ENCODE measurements at places on chromosomes 12 and 14. TPM values are rescaled to one million over a fixed set of nuclear protein-coding genes. Genes with fewer than 3 reads are reported as not detected.

GRCh38 chr12:25926536-25926935 is 31.9 kb upstream of the RASSF8 start:
- H3K27ac ChIP-seq = no peak overlapping the region
- no peaks in the 10 kb centered on the region for H3K4me1 ChIP-seq
- H3K27me3 ChIP-seq = no peaks in the 10 kb centered on the region
- no peak for DNase-seq
- H3K4me3 ChIP-seq = no peak overlapping the region
- H3K36me3 ChIP-seq = no peaks in the 10 kb centered on the region

GRCh38 chr12:25524366-25524765 is 28.7 kb downstream of the LMNTD1 start:
- H3K4me1 ChIP-seq = no peaks in the 10 kb centered on the region
- no peaks in the 10 kb centered on the region for H3K36me3 ChIP-seq
- no peak overlapping the region for H3K27ac ChIP-seq
- H3K27me3 ChIP-seq = no peaks in the 10 kb centered on the region
- no peak overlapping the region for H3K4me3 ChIP-seq

- no peak overlapping the region for H3K27ac ChIP-seq
- H3K36me3 ChIP-seq = no peaks in the 10 kb centered on the region
- DNase-seq = no peak
- H3K4me3 ChIP-seq = no peak overlapping the region
- no peaks in the 10 kb centered on the region for H3K4me1 ChIP-seq
- peaks cover 36% of the 10 kb centered on the region for H3K27me3 ChIP-seq
Measured at GRCh38 chr14:95811813-95812212, 64.8 kb upstream of the TUNAR start.

- no peak overlapping the region for H3K27ac ChIP-seq
- H3K4me1 ChIP-seq = peaks cover 8% of the 10 kb centered on the region
- H3K4me3 ChIP-seq = no peak overlapping the region
- peaks cover 31% of the 10 kb centered on the region for H3K36me3 ChIP-seq
- no peaks in the 10 kb centered on the region for H3K27me3 ChIP-seq
- no peak for DNase-seq
Measured at GRCh38 chr12:1760566-1761382, 59.6 kb upstream of the LRTM2 start.

DNA sequence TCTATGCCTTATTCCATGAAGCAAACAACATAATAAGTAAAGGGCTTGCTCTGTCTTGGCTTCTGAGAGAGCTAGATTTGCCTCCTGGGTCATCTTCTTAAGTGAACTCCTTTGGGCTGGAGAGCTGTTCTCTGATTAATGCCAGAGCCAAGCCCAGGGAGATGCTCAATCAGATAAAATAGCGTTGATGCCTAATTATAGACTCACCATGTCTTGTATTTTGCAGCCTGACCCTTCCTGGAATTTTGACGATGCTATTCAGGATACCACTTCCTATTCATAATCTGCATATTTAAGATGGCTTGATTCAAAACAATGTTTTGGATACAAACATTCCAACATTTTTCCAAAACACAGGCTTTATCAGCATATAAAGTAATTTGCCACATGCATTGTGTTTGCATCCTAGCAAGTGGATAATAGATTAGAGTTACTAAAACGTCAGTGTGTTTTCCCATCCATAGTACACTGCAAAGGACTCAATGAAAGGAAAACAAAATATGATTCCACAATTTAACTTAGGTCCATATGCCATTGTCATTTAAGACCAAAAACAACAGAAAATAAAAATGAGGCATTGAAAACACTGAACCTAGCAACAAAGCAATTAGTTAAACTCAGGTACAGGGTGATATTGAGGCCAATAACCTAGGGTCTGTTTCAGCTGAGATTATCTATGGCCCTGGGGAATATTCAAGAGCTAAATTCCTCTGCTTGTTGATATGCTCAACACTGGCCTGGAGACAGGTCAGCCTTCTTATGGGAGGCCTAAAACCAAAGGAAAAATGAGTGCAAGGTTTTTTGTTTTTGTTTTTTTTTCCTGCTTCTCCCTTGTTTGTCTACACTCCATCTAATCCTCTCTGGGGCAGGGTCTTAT is 184.2 kb upstream of the FOXN3 start:
- no peak for DNase-seq
- H3K4me1 ChIP-seq = peaks cover 31% of the 10 kb centered on the region
- no peaks in the 10 kb centered on the region for H3K27me3 ChIP-seq

DNA sequence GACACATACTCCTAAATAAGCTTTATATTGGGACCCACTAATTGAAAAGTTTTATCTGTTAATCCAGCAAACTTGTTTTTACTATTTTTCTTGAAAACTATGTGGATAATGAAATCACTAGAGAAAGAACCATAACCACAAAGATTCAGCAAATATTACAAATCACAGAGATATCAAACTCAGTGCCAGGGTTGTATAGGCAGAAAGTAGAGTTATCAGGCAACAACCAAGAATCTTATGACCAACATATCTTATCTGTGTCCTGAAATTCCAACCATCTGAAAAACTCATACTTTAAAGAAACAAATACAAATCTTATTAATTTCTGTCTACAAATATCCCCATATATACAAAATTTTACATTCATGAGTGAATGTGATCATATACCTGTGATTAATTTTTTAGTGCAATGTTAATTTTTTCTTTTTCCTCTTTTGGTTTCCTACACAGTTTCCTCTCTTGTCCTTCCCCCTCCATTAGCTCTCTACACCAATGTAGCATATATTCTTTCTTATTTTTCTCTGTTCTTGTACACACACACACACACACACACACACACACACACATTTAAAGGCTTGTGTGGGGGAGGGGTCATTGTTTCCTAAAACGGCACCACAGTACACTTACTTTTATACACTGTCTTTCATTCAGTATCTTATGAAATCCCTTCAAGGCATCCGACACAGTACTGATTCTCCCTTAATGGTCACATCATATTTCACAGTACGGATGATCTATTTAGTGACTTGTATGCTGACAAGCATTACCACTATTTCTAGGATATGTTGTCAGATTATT is 18.6 kb downstream of the AMN1 start:
- H3K4me3 ChIP-seq = no peak overlapping the region
- peaks cover 38% of the 10 kb centered on the region for H3K36me3 ChIP-seq
- DNase-seq = no peak
- no peaks in the 10 kb centered on the region for H3K27me3 ChIP-seq

GRCh38 chr12:16796168-16796567 is 190.2 kb upstream of the LMO3 start:
- H3K27ac ChIP-seq = no peak overlapping the region
- no peak overlapping the region for H3K4me3 ChIP-seq
- no peak for DNase-seq
- no peaks in the 10 kb centered on the region for H3K4me1 ChIP-seq

- peaks cover 9% of the 10 kb centered on the region for H3K27me3 ChIP-seq
- DNase-seq = no peak
- H3K36me3 ChIP-seq = no peaks in the 10 kb centered on the region
Measured at GRCh38 chr14:96754162-96754844, 42.9 kb upstream of the VRK1 start.

GRCh38 chr14:102819176-102819628 is 42.0 kb downstream of the TRAF3 start:
- peak overlapping the region; percentile 71 for H3K4me3 ChIP-seq
- DNase-seq = peak; percentile 92
- no peaks in the 10 kb centered on the region for H3K27me3 ChIP-seq
- peak overlapping the region; percentile 99 for H3K27ac ChIP-seq

- H3K4me3 ChIP-seq = no peak overlapping the region
- no peaks in the 10 kb centered on the region for H3K27me3 ChIP-seq
- no peak overlapping the region for H3K27ac ChIP-seq
- DNase-seq = no peak
- H3K36me3 ChIP-seq = no peaks in the 10 kb centered on the region
- no peaks in the 10 kb centered on the region for H3K4me1 ChIP-seq
Measured at GRCh38 chr12:80332827-80333226, 111.2 kb upstream of the PTPRQ start.

The SIRT4 gene
- total RNA-seq = 1.8 TPM

The SERPINA3 gene
- not detected for total RNA-seq

The NFATC4 gene
- total RNA-seq = not detected
